ENCODE measurements at places on chromosomes 11 and 22.

- no peak for DNase-seq
Measured at GRCh38 chr11:58691675-58692074, 40.1 kb downstream of the GLYAT start.

DNA sequence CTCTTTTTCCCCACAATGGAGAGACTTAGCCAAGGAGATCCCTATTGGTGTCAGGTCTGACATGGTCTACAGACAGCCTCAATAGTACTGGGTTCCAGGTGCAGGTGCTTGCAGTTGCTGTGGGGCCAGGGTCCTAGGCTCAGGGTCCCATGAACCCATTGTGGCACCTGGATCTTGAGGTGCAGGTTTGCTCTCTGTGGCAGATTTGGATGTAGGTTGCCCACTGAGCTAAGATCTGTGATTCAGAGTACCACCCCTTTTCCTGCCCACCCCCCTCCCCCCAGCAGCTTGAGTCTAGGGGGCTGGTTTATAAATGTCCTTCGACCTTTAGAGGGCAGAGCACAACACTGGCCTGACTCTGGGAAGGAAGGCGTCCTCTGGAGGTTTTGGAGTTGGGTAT, 147.0 kb downstream of the APIP start:
- DNase-seq, result no peak

GRCh38 chr22:40107851-40108378, 69.8 kb upstream of the TNRC6B start:
- no peak for DNase-seq

- DNase-seq, result no peak
Measured at GRCh38 chr11:35335226-35335625, 84.1 kb downstream of the SLC1A2 start.

DNA sequence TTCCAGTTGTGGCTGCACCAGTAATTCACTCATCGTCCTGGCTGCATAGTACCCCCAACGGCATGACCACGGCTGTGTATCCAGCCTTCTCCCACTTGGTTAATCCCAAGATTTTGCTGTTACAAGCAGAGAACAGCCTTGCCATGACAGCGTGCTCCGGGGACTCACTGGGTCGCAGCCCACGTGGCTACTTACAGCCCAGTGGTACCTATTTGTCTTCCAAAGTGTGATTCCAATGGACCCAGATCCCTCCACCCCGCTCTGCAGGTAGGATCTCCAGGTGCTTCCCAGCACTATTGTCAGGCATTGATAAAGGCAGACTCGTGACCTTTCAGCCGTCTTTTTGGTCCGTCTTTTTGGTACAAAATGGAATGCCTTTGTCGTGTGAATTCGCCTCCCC, 119.0 kb upstream of the FGF3 start:
- DNase-seq, result no peak

- no peak for DNase-seq
Measured at GRCh38 chr11:121595717-121596161, 143.0 kb upstream of the SORL1-AS1 start.

- no peak for DNase-seq
Measured at GRCh38 chr11:58830673-58831301, 13.7 kb downstream of the GLYATL2 start.
